ENCODE measurements at places on chromosomes 7 and 10.

DNA sequence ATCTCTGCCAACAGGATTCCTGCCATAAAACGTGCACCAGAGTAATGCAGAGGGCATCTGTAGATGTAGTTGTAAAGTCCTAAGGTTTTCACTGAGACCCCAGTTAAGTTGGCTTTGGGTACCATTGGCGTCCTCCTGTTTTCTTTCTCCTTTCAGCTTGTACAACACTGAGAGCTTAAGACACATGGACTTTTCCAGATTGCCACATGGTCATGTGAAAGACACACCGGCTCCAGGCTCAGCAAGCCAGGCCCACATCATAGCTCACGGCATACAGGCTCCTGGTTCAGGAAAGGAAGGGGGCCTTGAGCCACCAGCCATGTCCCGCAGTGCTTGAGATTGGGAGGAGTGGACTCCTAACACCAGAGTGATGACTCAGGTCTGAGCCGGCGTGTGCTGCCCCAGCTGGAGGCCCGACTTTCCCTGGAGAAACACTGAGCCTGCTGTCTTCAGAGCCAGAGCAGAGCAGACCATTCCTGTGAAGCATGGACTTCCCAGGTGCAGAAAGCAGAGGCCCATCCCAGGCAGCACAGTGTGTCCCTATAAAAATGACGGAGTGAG, 252.7 kb downstream of the PRPF18 start:
- no peak for DNase-seq

- DNase-seq = no peak
These were observed 100.9 kb upstream of the TAS2R16 start for GRCh38 chr7:123096434-123096833.

DNA sequence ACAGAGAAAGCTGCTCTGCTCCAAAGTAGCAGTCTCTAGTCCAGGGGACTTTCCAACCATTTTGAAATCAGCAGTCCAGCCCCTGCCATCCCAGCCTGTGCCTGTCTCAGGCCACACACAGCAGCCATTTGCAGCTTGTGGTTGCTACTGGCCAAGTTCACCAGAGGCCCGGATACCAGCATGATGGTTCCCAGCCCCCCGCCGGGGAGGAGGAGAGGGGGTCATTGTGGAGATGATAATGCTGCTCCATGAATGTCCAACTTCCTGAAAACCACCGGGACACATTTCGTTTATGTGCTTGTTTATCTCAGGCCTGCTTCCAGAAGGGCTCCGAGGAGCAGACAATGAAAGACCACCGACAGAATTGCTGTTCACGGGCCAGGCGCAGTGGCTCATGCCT, 160.0 kb downstream of the UBE2H start:
- DNase-seq = no peak

- no peak for DNase-seq
These were observed 113.5 kb upstream of the IL6 start for GRCh38 chr7:22613496-22613895.

DNA sequence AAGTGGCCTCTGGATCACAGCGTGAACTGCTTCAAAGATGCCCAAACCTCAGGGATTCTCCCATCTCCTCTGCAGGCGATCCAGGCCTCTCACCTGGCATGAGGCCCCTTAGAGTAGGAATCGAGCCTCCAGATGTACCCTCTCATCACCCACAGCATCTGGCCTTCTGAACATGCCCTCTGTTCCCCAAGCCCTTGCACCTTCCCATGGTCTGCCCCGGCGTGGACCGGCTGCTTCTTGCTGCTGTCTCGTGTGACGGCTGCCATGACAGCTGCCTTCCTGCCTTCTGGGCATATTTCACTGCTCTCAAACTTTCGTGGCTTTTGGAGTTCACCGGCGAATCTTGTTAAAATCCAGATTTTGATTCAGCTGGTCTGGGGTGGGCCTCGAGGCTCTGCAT, 157.2 kb upstream of the NPS start:
- no peak for DNase-seq

GRCh38 chr10:21944727-21945386, 58.7 kb downstream of the DNAJC1 start:
- DNase-seq = no peak

GRCh38 chr7:28804990-28805389, 153.1 kb downstream of the TRIL start:
- DNase-seq = no peak

DNA sequence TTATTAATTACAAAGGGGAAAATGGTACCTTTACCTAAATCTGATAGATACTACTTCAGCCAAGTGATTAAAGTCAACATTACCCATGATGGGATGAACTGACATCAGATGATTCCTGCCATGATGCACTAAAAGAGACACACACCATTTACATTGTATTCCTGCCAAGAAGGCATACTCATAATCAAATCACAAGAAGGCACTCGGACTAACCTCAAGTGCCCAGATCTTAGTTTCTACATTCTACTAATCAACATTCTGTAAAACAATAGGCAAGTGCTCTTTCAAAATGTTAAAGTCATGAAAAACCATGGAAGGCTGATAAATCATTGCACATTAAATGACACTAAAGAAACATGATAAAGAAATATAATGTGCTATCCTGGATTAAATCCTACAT, 44.4 kb downstream of the SLC35G1 start:
- DNase-seq = no peak

GRCh38 chr7:4074407-4074806, 607.7 kb upstream of the FOXK1 start:
- DNase-seq = no peak

DNA sequence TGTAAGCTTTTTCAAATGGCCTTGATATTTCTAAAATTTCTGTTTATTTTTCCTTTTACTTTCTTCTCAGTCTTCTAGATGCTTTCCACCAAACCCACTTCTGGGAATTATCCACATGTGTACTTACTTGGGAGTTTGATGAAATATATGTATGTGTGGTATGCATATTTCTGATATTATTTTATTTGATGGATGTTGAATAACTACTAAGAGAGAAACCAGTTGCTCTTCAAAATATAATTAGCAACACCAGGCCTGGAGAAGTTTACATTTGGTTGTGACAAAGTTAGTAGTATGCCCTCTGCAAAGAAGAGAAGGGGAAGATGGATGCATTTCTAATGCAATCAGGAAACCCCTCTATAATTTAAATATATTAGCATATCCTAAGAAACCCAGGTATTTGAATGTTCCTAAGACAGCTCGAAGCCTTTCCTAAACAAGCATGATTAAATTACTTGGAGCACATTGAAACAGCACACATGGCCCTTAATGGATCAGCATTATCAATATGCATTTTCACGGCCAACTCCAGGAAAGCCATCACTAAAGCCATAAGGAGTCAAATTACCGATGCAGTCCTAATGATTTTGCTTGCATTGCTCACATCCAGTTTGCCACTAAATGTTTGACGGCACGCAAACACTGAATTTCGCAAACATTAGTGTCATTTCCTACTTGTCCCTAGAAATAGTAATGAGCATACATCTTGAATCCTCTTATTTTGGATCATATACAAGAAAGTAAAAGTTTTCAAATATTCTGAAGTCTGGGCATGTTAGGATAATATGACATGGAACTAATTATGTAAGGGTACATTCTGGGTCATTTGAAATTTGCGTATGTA, 393.8 kb downstream of the EXOC4 start:
- no peak for DNase-seq

GRCh38 chr7:143320620-143321019, 4.7 kb downstream of the CLCN1 start:
- DNase-seq = no peak

- DNase-seq = no peak
These were observed 85.1 kb downstream of the MGMT start for GRCh38 chr10:129552119-129552518.
